H54 (cell line): ENCODE measurements at places on chromosomes 16 and 17.

GRCh38 chr16:15970743-15971439 lies 21.5 kb downstream of the ABCC1 start:
- DNase-seq, result no peak

DNA sequence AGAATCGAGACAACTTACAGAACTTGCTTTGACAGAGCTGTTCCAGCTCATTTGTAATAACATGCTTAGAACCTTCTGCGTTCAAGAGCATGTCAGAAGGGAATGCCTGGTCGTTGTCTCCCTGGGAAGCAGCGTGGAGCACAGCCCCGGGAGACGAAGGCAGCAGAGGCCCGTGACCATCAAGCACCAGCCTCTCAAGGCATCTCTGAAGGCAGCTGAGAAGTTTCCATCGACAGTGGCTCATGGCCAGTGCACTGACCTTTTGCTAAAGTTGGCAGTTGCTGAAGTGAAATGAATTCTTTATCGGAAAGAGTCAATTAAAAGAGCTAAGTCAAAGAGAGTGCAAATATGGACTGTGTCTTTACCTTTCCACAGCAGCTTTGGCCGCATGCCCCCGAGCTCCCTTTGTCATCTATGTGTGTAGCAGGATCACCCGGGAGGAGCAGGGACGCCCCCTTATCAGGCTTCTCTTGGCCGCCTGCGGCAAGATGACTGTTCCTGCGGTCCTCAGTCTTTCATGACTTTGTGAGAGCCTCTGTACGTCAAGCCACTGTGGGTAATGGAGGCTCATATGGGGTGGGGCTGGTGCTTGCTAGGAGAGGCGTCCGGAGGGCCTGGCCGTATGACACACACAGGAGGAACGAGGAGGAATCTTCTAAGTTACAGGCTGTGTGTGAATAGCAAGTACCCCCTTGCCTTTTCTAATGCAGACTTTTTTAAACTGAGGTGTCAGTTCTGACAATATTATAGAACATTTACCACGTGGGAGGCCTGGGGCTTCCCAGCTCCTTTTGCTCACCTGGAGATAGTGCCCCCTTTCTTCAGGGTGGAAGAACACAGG lies 54.2 kb downstream of the LDHD start:
- DNase-seq, result no peak

DNA sequence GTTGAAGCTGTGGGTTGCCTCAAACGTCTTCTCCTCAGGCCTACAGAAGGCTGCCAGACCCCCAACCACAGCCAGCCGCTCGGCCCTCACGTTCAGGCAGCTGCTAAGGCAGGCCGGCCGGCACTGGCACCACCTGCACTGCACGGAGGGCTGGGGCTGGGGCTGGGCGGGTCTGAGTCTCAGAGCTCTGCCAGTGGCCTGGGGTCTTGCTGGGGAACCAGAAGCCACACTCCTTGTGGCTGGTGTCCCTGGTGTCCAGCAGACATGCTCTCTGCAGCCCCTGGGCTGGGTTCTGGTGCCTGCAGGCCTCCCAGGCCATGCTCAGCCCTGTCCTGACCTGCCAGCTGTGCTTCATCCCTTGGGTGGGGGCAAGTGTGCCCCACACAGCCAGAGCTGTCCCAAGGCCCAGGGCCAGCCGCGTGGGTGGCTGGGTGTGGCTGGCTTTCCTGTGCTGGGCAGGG lies 42.0 kb downstream of the BAHCC1 start:
- no peak for DNase-seq

DNA sequence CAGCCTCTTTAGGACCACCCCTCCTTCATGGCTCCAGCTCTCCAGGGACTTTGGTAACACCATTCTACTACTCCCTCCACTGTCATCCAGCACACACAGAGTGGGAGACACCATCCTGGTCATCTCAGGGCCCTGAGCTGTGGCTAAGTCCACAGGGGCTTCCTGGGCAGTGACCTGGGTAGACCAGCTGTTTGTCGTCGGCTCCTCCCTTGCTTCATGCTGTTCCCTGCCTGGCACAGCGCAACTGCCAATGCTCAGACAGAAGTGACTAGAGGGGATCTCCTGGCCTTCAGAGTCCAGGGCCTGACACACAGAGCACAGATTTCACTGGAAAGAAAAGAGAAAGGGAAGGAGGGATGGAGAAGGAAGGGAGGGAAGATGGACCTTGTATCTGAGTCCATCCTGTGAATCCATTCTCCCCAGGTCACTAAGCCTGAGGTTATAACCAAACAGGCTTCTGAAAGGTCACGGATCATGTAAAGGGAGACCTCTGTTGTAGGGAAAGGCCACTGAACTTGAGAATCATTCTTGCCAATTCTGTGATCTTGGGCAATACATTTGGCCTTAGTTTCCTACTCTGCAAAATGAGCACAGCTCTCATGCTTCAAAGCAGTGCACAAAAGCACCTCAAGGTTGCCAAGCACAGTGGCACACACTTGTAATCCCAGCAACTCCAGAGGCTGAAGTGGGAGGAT lies 18.5 kb upstream of the PHB1 start:
- no peak for DNase-seq

DNA sequence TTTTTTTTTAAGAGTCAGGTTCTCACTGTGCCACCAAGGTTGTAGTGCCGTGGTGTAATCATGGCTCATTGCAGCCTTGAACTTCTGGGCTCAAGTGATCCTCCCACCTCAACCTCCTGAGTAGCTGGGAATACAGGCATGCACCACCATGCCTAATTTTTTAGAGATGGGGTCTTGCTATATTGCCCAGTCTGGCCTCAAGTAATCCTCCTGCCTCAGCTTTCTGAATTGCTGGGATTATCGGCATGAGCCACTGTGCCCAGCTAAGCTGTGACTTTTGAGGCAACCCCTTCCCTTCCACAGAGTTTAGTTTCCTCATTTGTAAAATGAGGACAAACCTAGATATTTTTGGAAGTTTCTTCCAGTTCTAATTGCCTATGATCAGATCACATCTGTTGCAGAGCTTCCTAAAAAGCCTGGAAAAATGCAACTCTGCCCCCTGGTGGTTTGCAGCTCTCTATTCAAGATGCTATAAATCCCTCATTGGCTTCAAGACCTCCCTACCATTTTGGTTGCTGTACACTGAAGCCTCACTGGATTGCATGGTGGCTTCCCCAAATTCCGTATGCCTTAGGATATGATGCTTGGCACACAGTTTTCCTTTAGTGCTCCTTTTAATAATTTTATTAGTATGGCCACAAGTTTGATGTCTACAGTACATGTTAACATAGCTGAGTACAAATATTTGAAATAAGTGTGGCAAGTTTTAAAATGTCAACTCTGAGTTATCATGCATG lies 19.3 kb downstream of the GDE1 start:
- DNase-seq, result no peak

DNA sequence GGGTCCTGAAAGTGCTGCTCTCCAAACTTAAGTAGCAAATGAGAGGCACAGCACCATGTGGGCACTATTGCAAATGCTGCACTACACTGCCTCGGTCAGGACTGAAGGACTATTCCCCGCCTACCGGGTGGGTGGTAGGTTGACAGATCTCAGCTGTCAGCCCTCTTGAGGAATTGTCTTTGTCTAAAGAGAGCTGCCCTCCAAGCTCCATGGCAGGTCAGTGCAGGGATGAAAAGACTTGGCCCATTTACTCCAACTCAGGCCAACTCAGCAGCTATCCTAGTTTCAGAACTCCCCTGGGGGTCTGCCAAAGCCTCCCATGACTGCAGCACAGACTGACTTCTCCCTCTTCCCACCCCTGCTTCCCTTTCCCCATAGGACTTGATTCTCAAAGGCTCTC lies 3.4 kb upstream of the PDZD9 start:
- no peak for DNase-seq

DNA sequence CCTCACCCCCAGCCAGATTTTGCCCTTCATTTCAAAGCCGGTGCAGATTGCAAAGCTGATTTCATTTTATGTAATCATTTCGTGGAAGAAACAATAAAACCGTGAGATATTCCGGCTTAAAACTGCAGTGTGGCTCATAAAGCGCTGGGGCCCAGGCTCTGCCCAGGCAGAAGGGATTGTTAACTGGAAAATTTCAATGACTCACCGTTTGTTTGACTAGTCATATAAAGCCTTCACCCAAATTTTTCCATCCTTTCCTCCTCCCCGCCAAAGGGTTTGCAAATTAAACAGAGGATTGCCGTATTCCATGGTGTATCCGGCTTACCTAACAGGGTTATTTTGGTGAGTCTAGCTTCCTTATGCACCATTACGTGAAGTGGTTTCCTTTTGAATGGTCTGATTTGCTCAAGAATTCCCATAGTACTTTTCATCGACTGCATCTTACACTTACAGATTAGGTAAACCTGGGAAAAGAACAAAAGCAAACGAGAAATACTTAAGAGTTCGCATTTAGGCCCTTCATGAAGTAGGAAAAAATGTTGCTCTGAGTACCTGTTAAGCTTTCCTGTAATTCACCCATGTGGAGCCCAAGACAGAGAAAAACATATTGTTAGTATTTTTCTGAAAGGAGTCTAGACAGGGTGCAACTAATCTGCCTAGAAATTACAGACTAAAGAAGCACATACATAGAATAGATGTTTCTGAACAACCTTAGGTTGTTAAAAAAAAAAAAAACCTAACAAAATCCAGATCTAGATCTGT lies 949 bp upstream of the GSPT1 start:
- peak; percentile 79 for DNase-seq

DNA sequence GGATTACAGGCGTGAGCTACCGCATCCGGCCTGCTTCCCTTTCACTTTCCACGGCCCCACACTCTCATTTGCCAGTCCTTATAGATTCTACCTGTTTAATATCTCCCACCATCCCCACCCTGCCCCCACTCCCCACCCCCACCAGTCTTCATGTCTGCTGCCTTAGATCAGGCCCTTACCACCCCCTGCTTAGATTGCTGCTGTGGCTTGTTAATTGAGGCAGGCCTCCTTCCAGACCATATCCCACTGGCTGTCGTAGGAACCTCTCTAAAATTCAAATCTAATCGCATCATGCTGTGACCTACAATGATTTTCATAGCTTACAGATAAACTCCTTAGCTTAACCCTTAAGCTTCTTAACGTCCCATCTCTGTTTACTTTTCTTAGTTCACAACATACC lies 4.9 kb downstream of the IQCK start:
- no peak for DNase-seq

- DNase-seq, result no peak
Measured at GRCh38 chr17:76994237-76994637, 126.0 kb downstream of the MGAT5B start.

- no peak for DNase-seq
Measured at GRCh38 chr16:3401719-3402397, 843 bp downstream of the ZNF174 start.

GRCh38 chr16:30637944-30638343 lies 12.8 kb upstream of the PRR14 start:
- no peak for DNase-seq

DNA sequence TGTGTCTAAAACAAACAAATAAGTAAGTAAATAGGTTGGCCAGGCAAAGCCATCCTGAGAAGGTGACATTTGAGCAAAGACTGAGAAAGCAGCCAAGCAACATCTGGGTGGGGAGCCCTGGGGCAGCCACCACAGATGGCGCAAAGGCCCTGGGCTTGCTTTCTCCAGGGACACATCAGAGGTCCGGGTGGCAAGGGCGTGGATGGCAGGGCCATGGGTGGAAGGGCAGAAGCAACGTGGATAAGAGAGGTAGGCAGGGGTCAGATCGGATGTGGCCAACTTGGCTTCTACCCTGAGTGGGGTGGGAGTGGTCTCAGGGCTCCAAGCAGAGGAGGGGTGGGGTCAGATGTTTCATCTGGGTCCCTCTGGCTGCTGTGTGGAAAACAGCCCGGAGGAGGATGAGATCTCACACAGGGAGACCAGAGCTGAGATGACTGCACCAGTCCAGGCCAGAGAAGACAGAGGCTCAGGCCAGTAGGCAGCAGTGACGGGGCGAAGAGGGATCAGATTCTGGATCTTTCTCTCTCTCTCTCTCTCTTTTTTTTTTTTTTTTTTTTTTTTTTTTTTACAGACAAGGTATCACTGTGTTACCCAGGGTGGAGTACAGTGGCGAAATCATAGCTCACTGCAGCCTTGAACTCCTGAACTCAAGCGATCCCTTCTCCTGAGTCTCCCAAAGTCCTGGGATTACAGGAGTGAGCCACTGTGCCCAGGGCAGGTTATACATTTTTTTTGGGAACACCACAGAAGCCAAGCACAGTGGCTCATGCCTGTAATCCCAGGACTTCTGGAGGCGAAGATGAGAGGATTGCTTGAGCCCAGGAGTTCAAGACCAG lies 6.1 kb upstream of the SPN start:
- DNase-seq, result no peak

DNA sequence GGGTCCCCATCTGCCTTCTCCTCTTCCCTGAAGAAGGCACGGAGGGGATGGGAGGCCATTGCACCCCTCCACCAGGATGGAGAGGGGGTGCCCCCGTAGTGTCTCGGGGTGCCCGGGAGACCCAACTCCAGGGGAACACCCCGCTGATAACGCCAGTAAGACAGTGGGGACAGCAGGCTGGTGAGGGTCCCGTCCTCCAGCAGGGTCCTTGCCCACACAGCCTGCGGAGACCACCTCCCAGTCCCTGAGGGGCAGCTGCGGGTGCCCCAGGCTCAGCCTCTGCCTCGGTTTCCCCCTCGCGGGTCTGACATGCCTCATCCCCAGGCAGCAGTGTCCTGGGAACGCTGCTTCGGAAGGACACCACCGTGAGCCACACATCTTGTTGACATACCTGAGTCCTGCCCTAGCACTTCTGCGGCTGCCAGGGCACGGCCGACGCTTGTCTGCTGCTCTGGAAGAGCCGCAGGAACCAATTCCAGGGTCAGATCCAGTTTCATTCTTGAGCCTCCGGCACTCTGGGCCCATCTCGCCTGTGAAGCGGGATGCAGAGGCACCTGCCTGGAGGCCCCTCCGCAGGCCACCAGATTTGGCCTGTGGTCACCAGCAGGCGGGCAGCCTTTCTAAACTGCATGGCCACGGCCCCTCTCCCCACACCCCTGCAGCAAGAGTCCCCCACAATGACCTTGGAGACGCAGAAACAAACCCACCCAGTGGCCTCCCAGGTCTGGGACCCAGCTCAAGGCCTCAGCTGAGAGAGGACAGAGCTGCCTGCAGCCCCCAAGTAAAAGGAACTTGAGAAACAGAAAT lies 39.9 kb upstream of the ZC3H18 start:
- no peak for DNase-seq

- no peak for DNase-seq
Measured at GRCh38 chr16:59044616-59045015, 310.5 kb upstream of the GOT2 start.

DNA sequence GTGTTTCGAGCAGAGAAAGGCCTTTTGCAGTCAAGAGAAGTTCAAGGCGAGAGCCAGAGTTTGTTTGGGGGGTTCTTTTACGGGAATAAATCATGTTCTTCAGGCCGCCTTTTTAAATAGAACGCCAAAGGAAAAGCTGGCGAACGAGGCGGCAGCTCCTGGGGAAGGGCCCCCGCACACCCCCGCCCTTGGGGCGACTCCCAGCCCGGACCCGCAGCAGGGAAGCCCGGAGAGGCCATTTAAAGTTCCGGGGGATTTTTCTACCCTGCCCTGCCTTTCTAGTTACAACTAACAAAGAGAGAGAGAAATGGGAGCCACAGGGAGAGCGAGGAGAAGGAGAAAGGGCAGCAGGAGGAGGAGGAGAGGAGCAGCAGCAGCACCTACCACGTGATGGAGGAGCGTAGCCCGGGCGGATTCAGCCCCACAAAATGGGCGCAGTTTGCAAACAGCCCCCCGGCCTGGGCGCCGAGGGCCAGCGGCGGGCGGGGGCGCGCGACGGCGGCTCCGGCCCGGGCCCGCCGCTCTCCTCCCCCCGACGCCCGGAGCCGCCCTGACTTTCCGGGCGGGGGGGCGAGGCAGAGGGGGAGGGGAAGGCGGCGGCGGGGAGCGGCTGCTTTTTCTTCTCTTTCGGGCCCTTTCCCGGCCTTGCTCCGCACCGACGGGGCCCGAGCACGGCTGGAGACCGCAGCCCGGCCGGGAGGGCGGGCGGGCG lies 634 bp downstream of the KANSL1 start:
- peak; percentile 46 for DNase-seq

- no peak for DNase-seq
Measured at GRCh38 chr17:55652114-55652823, 70.4 kb downstream of the TMEM100 start.
